Caudate nucleus (tissue), 63 donors: ENCODE measurements at places on chromosomes 6 and 20.

DNA sequence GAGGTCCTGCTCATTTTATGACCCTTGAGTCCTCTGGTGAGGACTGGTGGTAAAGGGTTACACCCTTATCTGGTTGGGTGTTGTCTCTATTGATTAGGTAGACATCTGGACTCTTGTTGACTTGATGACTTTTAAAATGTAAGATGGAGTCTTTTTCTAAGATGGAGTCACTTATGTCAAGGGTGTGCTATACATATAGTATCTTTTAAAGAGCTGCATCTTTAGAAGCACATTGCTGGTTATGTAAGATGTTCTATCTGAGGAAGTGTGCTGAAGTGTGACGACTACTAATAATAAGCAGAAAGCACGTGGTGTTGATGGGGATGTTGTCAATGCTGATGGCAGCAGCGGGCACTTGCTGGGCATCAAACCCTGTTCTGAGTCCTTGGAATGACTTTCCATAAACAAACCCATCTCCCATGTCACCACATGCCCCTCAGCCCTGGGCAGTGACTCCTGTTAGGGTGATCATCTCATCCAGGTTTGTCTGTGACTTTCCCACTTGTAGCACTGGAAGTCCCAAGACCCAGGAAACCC lies 229.6 kb downstream of the EYA2 start:
- no peak for DNase-seq

DNA sequence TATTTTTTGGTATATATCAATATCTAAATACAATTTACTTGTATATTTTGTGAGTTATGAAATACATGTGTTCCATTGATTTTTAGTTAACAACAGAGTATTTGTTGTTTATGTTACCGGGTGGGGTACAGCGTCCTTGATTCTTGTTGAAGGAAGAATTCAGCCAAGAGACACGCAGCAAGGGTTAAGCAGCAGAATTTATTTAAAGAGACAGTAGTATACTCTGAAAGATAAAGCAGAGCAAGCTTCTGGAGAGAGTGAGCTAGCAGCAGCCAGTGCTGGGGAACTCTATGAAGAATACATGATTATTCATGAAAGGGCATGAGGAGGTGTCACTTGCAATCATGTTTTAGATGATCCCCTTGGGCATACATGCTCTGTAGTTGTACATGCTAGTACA lies 76.1 kb downstream of the FAM135A start:
- no peak for DNase-seq

DNA sequence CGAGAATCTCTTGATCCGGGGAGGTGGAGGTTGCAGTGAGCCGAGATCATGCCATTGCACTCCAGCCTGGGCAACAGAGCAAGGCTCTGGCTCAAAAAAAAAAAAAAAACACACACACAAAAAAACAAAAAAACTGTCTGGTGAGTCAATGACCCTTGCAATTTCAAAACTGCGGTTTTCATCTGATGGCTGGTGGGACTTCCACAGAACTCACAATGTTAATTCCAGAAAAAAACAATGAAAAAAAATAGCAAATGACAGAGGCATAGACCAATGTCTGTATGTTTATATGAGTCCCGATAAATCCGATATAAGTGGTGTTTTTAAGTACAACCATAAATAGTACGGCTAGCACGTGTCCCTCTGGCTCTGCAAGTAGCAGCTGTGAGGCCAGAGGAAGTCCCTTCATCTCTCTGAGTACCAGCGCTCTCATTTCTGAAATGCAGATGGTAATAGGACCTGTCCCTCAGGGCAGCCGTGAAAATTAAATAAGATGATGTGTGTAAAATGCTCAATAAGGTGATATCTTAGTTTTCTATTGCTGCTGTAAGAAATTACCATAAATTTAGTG lies 21.9 kb upstream of the PTPN1 start:
- DNase-seq = no peak

- no peak for DNase-seq
Observed at GRCh38 chr6:168133168-168133561, 54.2 kb upstream of the FRMD1 start.

DNA sequence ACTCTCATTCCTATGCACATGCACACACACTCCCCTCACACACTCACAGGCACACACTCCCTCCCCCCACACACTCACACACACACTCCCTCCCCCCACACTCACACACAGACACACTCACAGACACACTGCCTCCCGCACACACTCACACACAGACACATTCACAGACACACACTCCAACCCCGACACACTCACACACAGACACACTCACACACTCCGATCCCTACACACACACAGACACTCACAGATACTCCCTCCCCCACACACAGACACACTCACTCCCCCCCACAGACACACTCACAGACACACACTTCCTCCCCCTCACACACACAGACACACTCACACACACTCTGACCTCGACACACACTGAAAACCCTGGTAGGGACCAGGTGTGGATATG lies 176.2 kb downstream of the TFAP2C start:
- no peak for DNase-seq

- no peak for DNase-seq
Observed at GRCh38 chr20:35657271-35657670, 7.4 kb downstream of the CPNE1 start.

GRCh38 chr6:39695447-39695846 lies 29.8 kb downstream of the KIF6 start:
- DNase-seq = no peak
